ENCODE measurements at places on chromosomes 6 and 20. TPM values are rescaled to one million over a fixed set of nuclear protein-coding genes. Genes with fewer than 3 reads are reported as not detected.

DNA sequence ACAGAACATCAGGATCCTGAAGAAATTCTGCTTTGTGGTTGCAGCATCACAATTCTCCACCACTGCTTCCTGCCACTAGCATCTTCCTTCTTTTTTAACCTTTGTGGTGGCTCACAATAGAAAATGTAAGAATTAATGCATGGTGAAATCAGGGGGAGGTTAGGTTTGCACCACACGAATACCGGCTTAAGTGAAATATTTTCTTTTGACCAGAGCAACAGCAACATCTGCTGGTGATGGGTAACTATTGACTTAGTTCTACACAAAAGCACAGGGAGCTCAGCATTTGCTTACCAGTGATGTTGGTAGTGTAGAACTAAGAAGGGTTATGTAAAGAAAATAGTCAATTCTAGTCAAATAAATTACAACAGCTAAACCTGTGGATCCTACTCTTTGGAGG lies 280.5 kb downstream of the SYNE1 start:
- DNase-seq, result no peak

GRCh38 chr20:16293590-16293989 lies 279.7 kb downstream of the KIF16B start:
- no peak for DNase-seq

DNA sequence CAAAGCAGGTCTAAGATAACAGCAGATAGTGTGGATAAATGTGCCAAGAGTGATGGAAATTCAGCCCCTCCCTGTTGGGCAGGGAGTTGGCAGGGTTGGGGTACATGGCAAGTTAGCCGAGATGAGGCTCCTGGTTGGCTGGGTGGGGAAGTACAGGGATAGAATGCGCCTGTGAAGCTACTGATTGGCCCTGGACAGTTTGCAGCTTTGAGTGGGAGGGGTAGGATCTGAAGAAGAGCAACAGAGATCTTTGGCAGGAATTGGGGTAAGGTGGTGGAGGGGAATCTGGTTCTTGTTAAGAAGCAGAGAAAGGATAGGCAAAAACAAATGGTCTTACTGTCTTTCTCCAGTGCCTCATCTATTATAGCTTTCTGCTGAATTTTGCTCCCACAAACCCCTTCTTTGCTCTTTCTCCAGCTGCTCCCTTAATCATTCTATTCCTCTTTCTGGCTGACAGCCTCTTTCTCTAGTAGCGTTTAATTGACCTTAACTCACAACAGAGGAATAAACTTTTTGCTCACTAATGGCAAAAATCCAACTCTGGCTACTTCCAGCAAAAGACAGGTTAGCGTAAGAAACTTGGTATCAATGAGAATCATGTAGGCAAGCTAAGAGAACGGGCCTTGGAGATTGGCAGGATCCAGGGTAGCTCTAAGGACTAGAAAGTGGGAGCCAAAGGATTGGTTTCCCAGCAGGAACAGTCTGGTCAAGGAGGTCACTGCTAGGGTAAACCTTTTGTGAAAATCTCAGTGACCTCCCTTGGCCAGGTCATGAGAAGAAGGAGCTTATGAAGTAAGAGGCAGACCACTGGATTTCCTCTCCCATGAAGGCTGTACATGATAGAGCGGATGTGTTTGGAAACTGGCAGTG lies 86.3 kb upstream of the CARMIL1 start:
- DNase-seq, result peak; percentile 93

DNA sequence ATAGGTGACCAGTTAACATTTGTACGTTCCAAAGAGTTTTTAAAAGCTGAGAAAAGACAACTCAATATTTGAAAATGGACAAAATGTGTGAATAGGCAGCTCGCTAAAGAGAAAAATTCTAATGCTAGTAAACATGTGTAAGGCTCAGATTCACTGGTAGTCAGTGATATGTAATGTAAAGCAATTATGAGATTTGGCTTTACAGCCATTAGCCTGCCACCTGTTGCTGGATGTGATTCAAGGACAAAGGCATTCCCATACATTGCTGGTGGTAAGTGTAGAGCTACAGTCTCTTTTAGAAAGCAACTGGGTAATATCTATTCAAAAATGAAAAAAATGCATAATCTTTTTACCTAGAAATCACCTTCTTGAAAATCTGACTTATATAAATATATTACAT lies 114.3 kb downstream of the COL19A1 start:
- no peak for DNase-seq

DNA sequence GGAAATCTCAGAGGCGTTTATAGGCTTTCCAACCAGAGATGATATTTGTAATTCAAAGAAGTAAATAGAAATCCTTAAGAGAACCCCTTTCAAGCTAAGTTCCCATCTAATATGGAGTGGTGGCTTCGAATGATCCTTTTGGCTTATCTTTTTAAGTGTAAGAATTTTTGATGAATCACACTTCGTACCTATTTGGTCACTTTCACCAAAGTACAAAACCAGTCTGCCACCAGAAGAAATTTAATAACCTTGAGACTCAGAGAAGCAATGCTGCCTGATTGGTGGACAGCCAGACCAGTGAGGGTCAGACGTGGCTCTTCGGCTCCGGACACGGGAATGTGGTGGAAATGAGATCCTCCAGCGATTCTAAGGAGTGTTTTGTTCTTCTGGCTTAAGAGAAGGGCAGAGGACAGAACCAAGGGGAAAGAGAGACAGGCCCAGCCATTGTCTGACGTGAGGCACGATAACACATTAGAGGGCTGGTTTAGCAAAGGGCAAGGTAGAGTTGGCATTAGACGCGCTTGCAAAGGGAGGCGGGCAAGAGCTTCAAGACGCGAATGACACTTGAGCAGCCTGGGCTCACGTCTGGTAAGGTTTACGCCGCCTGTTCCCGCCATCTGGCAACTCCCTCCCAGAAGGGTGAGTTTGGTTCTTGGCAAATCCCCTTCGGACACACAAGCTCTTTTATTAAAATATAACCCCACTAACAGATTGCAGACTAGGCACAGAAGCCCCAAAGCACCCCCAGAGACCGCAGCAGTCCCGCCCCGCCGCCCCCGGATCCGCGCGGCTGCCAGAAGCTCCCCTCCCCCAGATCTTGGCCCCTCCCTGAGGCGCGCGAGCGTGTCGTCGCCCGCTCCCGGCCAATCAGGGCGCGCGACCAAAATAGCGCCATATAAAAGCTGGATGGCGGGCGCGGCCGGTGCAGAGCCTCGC lies 50.0 kb upstream of the EZR start:
- DNase-seq, result peak; percentile 82

GRCh38 chr20:36144336-36144735 lies 10.2 kb upstream of the EPB41L1 start:
- no peak for DNase-seq

C4B gene
- 3.7 TPM for total RNA-seq

TOX2 gene
- not detected for total RNA-seq

- no peak for DNase-seq
Observed at GRCh38 chr6:85420551-85420950, 29.3 kb upstream of the NT5E start.

- no peak for DNase-seq
Observed at GRCh38 chr20:61737812-61738443, 327.8 kb downstream of the TAF4 start.

GRCh38 chr20:33674294-33675135 lies at the start of gene NECAB3:
NECAB3 (minus strand) TSS chr20:33674428; CDS start chr20:33674352, 76 bp downstream.
- DNase-seq, result no peak

CCDC170 gene
- total RNA-seq, result 0.10 TPM

RHAG gene
- total RNA-seq, result not detected

LINC00237 gene
- total RNA-seq, result not detected

PREX1 gene
- total RNA-seq, result 3.5 TPM

DNA sequence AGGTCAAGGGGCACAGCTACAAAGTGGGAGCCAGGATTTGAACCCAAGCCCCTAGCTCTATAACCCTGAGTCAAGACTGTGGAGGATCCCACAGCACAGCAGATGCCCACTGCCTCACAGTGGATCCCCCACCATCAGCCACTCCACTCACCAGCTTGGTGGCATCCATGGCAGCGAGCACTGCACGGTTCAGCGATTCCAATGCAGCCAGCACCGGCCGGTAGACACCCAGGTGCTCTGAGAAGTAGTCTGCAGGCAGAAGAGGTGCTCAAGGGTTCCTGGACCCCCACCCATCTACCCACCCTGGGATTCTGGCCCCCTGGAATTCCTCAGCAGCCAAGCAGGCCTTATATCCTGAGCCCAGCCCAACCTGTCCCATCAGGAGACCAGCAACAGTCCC lies 2.5 kb downstream of the ACTL10 start:
- no peak for DNase-seq

PTK6 gene
- total RNA-seq, result 0.18 TPM

DAAM2 gene
- total RNA-seq, result 50.3 TPM

- DNase-seq, result no peak
Observed at GRCh38 chr6:169837529-169838250, 86.3 kb downstream of the ERMARD start.

APOM gene
- total RNA-seq, result 0.89 TPM

DNA sequence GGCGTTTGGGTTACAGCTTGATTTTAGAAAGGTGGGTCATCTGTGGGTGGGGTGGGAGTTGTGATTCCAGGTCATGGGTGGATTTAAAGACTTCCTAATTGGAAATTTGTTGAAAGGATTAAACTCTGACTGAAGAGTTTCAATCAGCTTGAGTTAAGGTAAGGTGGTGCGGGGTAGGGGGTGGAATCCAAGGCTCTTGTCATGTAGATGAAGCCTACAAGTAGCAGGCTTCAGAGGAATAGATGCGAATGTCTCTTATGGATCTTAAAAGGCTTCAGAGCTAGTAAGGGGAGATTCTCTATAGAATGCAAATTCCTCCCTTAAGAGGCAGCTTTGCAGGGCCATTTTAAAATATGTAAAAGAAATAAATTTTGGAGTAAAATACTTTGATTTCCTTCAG lies 645.3 kb downstream of the FRK start:
- DNase-seq, result no peak

- DNase-seq, result no peak
Observed at GRCh38 chr6:55666606-55667225, 87.7 kb upstream of the HMGCLL1 start.

SRF gene
- 53.5 TPM for total RNA-seq

TUBB2B gene
- total RNA-seq, result 144 TPM

DNA sequence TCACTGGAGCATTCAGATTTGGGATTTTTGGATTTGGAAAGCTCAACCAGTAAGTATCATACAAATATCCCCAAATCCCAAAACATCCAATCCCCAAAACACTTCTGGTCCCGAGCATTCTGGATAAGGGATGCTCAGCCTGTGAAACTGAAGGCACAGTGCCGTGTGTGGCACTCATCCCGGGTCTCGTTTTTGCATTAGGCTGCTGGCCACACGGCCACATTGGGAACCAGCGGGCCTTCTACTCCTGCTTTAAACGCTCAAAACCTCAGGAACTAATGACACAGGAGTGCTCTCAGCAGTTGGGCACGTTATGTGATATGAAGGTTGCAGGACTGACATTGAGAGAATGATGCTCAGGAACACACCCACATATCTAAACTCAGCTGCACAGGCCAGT lies 35.6 kb downstream of the PSMG4 start:
- DNase-seq, result no peak

- peak; percentile 32 for DNase-seq
Observed at GRCh38 chr6:1144842-1145767, 166.8 kb upstream of the FOXQ1 start.

- peak; percentile 67 for DNase-seq
Observed at GRCh38 chr6:27096834-27097511, 150.5 kb upstream of the PRSS16 start.

DNA sequence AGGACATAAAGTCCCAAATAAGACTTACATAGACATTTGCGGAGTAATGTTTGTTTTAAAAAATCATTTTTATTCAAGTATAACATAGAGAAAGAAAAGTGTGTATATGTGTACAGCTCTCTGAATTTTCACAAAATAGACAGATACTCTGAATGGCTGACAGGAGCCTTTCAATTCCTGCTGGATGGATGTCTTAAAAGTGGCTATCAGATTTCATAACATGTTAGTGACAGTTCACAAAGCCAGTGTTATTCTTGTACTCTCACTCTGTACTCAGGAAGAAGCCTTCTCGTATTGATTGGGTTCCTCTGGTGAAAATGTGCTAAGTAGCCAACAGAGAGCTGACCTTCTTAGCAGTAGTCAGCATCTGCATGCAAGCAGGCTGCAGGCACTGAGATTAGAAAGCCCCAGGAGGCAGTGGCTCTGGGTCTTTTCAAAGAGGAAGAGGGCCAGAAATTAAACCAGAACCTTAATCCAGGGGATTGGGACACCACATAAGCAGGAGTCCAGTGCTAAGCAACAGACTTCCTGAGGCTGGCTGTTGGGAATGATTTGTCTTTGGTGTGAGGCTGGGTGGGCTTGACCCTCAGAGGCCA lies 19.7 kb downstream of the SLC17A4 start:
- DNase-seq, result no peak

DNA sequence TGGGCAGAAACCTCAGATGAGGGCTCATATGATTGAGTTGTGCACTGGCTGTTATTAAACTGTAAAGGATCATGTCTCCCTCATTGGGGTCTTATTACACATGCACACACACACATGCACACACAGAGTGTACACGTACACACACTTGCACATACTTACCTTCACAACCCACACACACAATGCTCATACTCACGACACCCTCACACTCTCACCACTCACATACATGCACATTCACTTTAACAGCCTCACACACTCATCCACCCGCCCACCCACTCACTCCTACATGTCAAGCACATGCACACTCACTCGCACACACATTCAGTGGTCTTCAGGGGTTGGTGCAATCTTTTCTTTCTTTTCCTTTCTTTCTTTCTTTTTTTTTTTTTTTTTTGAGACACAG lies 5.4 kb downstream of the CSTL1 start:
- DNase-seq, result no peak

HLA-DQA1 gene
- total RNA-seq, result not detected

- no peak for DNase-seq
Observed at GRCh38 chr20:58140787-58141425, 87.5 kb downstream of the ANKRD60 start.

OR12D3 gene
- not detected for total RNA-seq

DNA sequence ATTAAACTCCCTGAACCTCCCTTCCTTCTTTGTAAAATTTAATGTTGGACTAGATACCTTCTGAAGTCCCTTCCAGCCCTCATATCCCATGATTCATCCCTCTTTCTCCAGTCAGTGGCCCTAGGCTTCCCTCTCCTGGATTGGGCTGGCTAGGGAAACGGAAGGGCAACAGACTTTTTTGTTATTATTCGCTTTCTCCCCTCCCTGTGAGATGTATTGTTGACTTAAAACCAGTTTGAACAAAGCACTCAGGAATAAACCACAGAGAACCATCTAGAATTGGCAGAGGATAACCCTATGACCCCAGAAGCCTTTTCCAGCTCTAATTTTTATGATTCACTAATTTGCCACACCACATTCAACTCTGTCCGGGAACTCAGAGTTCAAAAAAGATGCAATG lies 239.7 kb upstream of the SUPT3H start:
- peak; percentile 79 for DNase-seq
